Astrocyte of the cerebellum (primary cell): ENCODE measurements at places on chromosomes 11 and 22.

GRCh38 chr11:75566763-75567279 lies 4.8 kb downstream of the SERPINH1 start:
- DNase-seq: no peak

DNA sequence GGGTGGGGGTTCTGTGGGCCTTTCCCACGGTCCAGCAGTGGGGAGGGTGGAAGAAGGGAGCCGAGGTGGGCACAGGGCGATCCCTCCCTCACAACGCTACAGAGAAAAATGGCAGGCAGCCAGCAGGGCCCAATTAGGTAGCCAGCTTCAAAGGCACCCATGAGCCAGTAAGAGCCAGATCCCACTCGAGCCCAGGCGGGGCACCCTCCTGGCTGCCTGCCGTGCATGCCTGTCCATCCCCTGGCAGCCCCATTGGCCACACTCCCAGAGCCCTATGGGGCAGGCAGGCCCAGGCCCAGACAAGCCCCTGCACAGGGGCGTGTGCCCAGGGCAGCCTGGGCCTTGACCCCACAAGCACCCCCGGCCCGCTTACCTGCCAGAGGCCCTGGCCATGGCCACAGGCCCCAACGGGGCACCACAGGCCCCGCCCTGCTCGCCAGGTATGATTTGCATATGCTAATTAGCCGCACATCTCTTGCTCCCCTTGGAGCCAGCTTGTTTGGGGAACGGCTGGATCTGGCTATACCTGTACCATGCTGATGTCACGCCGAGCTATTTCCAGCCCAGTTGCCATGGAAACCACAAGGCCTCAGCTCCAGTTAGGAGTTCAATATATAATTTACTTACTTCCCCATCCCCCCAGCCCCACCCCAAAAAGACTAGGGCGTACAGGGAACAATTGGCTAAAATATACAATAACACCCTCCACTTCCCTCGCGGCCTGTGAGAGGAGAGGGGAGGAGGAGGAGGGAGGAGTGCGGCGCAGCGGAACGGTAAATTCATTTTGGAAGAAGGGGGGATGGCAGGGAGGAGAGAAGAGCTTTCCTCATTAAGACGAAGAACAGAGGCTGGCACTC lies 47.5 kb upstream of the TCF20 start:
- no peak for DNase-seq

DNA sequence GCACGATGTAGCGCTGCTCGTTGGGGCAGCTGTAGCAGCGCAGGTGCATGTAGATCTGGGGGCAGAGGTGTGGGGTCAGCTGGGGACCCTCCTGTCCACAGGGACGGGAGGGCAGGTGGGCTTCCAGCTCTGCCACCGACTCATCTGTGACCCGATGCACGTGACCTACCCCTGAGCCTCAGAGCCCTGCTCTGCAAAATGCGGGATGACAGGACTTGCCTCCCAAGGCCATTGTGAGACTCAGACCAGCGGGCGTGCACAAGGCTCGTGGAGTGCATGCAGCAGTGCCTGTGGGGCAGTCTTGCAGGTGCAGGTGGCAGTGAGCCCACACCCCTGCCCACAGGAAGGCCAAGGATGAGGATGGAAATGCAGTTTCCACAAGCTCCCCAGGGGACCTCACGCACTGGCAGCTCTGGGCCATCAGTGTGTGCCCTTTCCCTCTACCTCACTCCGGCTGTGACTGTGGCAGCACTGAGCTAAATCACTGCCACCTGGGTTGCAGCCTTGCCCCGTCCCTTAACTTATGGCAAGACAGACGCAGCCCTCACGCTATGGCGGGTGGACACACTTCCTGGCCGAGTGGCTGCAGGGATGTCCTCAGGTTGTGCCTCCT lies 26.7 kb downstream of the TMEM184B start:
- no peak for DNase-seq

GRCh38 chr22:19746726-19747125 lies 13.9 kb upstream of the TBX1 start:
- DNase-seq: no peak

GRCh38 chr22:30309951-30310741 lies 16.6 kb downstream of the TBC1D10A start:
- DNase-seq: no peak
